HS-5 (cell line): ENCODE measurements at places on chromosomes 5 and 9.

- no peak for DNase-seq
Measured at GRCh38 chr9:38319496-38320173, 72.9 kb upstream of the ALDH1B1 start.

- DNase-seq: no peak
Measured at GRCh38 chr5:963673-964531, 44.7 kb upstream of the NKD2 start.

GRCh38 chr5:43693411-43693810, 90.4 kb downstream of the NNT start:
- DNase-seq: no peak

DNA sequence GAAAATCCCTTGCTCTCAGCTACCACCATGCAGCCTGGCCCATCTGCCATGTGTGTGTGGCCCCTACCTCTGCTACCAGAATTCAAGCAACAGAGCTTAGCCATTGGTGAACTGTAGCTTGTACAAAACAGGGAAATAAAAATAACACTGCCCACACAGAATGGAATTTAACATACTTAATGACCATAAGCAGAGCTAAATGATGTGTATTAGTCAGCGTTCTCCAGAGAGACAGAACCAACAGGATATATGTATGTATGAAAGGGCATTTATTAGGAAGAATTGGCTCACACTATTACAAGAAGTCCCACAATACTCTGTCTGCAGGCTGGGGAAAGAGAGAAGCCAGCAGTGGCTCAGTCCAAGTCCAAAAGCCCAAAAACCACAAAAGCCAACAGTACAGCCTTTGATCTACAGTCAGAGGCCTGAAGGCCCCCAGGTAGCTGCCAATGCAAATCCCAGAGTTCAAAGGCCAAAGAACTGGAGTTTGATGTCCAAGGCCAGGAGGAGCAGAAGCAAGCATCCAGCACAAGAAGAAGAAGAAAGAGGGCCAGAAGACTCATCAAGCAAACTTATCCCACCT, 318.8 kb downstream of the DNAH5 start:
- no peak for DNase-seq

DNA sequence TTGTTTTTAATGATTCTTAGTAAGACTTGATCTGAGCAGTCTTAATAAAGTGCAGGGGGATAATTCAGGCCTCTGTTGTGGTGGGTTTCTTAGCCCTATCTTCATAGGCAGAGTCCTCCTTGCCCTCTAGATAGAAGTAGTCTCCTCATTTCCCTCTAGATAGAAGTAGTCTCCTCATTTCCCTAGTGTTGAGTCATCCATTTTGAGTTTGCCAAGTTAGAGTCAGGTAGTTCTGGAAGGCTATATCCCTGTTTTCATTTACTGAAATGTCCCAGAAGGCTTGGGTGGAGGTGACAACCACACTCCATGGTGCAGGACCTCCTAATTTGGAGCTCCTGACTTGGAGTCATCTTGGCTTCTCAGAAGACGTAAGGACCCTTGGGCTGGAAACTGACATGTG, 384.6 kb downstream of the MLLT3 start:
- no peak for DNase-seq

DNA sequence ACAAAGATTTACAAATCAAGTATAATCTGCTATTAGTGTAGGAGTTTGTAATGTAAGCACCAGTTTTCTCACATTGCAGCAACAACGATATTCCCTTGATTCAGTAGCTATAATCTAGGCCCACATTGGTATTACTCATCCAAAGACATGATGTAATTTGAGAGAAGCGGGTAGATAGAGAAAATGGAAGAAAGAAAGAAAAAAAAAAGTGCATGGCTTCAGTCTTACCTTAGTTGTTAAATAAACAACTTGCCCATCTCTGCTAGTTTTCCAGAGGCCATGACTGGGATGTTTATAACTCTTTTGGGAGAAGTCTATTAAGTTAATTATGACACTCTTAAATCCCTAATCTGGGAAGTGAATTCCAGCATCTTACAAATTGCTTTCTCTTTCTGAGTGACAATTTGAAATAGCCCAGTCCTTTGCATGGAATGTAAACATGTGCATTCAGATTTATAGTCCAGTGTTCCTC, 2.8 kb downstream of the MELK start:
- no peak for DNase-seq

GRCh38 chr5:40309851-40310250, 369.9 kb upstream of the PTGER4 start:
- no peak for DNase-seq

- no peak for DNase-seq
Measured at GRCh38 chr9:17021387-17021970, 113.4 kb upstream of the CNTLN start.
